ENCODE measurements at places on chromosomes 3 and 15.
A peak's percentile ranks its signal among the peaks of the same experiment; 100 is the strongest.

DNA sequence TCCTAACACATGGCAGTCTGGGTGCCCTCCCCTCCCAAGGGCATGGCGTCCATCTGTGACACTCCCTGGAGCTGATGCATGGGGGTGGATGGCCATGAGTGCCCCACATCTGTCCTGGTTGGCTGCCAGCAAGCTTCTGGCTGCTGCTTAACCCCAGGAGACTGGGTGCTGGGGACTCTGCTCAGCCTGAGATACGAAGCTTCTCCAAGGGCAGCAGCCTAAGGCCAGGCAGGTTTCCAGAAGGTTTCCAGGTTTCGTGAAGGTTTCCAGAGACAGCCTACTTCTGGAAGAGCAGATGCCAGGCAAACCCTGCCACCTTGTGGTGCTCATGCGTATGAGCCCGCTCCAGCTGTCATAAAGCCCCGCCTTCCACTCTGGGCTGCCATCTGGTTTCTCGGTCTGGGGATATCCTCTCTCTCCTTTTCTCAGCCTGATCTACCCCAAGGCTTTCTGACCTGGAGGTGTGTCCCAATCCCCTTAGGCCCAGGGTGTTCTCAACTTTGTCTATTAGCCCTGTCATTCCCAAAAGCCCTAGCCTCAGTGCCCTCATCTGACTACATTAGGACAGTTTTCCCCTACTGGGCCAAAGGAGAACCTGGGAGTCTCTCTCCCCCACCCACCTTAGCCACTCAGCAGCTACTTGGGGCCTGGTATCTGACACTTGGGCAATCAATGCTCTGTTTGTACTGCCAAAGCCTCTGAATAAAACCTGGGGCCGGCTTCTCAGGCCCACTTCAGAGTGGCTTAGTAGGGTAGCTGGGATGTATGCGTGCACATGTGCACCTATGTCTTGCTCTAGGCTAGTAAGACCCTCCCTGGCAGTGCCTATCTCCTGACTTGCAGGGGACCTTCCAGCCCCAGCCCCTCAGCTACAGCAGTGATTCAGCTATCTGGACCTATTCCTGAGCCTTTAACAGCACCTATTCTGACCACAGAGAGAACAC, 12.0 kb downstream of the MRPL46 start:
- peak; percentile 10 for DNase-seq

DNA sequence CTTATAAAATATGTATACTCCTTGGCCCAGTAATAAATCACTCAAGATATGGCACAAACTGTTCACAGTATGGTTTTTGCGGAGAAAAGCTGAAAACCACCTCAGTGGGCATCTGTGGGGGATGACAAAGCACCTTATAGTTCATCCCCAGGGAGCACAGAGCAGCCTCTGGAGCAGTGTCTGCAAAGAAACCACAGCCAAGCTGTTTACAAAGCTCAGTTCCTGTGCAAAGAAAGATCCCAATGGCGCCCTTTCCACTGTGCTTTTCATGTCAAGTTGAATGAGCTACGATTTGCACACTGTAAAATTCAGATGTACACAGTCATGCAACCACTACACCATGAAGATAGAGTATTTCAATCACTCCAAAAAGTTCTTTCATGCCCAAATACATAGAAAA, 2.5 kb upstream of the EFCC1 start:
- DNase-seq = no peak

GRCh38 chr3:130779486-130779885, 32.9 kb upstream of the PIK3R4 start:
- DNase-seq = no peak

GRCh38 chr15:62649793-62650420, 392.6 kb upstream of the TPM1 start:
- DNase-seq = no peak

GRCh38 chr3:134432236-134432635, 53.5 kb downstream of the ANAPC13 start:
- no peak for DNase-seq
